ENCODE measurements at places on chromosomes 7 and 10.

DNA sequence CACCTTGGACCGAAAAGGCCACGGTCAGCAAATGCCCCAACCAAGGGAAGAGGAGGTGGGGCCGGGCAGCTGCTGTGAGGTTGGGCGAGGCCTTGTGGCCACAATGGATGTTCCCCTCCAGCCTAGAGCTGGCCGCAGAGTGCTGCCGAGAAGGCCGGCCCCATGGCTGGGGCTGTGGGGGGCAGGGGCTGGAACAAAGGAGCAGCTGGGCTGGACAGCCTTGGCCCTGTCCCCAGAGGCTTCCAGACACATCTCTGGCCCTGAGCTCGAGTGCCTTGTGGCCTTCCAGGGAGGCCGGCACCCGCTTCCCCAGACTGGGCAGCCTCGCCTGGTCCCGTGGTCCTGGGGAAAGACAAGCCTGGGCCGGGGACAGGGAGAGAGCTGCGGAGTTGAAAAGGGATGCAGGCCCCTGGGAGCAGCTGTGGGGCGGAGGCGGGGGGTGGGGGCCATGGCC lies 88.0 kb downstream of the PDGFA start:
- no peak for DNase-seq

- no peak for DNase-seq
Observed at GRCh38 chr7:80415114-80415513, 96.8 kb downstream of the GNAT3 start.

DNA sequence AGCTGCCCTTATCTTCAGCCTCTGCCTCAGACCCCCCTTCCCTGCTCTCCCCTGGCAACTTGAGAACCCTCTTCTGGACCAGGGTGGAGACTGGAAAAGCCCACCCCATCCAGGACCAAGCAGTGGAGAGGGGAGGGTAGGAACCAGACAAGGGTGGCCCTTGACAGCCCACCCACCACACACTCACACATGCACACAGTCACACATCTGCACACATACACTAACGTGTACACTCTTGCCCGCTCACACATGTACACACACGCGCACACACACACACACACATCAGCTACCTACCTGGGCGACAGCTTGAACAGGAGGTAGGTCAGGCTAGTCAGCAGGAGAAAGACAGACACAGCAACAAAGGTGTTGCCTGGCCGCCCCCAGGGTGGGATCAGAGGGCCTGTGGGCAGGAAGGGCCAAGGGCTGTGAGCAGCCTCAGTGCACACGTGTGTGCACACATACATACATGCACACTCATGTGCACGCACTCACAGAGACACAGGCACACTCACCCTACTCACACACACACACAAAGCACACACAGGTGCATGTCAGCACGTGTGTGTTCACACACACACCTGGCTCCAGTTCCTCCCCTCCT lies 34.9 kb upstream of the TUBB8 start:
- no peak for DNase-seq

GRCh38 chr7:2670720-2671391 lies 17.1 kb upstream of the AMZ1 start:
- no peak for DNase-seq

- DNase-seq, result no peak
Observed at GRCh38 chr10:124425227-124425962, 6.7 kb upstream of the OAT start.

DNA sequence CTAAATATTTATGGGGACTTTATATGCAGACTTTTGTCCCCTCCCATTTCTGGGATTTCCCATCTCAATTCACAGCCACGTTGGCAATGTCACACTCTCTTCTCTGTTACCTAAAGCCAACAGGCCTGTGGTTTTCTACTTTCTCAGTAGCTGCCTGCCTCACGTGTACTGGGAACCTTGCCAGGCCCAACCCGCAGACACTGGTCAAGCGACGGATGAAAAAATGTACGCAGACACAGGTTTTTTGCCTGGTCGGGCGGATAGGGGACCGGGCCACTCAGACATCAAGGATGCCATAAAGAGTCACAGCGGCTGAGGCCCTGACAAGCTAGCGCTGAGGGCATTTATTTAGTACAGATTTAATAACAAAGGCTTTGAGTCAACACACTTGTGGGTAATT lies 204.4 kb upstream of the DPP6 start:
- no peak for DNase-seq

DNA sequence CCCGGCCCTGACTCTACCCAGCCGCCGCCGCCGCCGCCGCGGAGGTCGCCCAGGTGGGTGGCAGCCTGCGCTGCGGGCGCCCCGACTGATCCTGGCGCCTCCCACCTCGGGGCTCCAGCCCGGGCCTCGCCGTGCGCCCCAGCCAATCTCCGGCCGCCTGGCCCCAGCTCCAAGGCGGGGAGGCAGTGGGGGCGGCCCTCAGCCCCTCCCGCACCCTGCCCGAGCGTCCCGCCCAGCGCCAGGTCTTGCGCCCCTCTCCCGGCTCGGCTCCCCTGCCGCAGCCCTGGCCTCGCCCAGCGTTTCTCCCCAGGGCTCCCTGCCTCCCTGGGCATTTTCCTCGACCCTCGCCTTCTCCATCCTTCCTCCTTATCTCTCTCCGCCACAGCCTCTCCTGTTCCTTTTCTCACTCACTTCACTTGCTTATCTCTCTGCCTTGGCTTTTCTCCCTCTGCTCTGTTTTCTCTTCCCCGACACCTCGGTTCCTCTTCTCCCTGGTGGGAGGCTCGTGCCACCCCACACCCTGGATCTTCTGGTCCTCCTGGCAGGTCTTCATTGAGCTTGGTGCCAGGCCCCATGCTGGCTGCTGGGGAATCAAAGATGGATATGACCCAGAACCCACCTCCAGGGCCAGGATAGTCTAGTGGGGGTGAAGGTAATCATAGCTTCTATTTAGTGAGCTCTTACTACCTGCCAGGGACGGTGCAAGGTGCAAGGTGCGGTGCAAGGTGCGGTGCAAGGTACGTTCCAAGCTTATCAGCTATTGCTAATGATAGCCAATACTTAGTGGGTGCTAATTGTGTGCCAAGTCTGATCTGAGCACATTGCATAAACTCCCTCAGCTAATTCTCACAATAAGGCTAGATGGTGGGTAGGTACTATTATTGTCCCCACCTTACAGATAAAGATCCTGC lies at the start of gene SFRP5:
TSS of gene SFRP5 (minus strand) at position 87 of the 911 bp plus-strand sequence. CDS start 166 bp downstream, outside the sequence.
- no peak for DNase-seq

DNA sequence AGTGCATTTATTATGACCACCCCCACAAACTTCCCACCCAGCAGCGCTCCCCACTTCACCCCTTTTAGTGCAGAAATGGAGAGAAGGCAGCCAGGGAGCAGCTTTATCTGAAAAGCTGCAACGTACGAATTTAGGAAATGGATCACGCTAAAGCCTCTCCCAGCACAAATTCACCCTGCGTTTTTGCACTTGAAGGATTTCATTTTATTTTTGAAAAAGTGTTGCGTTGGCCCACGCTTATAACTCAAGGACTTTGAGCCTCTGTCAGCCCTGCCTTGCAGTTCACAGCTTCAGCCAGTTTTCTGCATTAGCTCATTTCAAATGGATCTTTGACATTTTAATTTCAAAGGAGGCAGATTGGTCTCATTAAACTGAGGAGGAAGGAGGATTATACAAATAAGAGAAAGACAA lies 556.1 kb downstream of the KCNMA1 start:
- no peak for DNase-seq

DNA sequence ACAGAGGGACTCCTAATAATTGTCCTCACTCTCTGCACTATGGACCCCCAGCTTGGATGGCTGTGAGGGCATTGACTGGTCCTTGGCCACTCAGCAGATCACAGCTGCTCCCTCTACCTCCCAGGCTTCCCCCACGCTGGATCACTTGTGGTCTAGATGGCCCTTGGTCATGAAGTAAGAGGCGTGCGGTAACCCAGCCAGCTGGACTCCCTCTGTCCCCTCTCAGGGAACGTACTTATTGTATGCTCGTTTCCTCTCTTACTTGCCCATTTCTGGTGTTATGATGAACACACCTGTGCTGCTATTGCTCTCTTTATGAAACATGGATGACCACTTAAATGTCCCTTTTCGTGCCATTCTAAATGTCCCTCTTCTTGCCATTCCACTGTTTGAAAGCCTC lies 19.3 kb downstream of the ADAMTS14 start:
- DNase-seq, result no peak

DNA sequence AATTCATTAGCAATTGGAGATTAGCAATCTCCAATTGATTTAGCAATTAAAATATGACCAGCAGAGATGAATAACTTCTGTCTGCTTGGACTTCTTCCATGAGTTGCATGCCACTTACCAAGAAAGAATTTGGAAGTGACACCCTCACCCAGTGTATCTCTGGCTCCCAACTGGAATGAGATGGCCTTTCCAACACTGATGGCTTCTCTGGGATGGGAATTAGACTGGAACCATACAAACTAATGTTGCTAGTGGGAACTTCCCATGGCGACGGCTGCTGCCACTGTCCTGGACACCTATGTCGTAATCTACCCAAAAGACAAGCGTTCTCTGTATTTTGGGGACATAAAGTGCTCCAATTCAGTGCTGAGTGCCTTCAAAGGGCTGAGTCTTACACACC lies 192.3 kb downstream of the COBL start:
- no peak for DNase-seq

DNA sequence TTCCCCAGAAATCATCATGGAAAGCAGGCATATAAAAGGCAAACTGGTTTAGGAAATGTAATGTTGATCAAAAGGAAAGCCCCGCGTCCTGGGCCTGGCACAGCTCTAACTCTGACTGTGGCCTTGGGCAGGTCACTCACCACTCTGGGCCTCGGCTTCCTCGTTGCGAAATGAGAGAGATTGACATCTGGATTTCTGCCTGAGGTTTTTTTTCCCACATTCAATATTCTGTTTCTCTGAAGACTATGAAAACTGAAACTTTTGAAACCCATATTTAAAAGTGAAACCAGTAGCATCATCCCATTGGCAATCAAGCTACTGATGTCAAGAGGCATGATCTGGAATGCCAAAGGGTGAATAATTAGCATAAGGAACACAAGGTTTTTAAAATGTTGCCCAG lies 369.7 kb upstream of the NPVF start:
- DNase-seq, result no peak

DNA sequence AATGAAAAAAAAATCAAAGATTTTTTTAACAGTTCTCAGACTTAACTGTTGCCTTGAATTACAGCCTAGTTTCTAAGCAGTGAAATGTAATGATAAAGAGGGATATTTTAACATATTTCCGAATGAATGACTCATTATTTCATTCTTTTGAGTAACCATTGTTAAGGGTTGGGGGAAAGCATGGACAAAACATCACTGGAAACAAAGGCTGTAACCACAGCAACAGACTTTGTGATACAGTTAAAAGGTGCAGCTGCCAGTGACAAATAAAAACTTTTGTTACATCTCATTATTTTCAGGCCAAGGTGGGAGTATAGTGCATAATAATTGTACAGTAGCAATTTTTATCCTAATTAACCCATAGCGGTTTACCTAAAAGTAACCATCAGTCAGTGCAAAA lies 172.6 kb downstream of the LRRTM3 start:
- DNase-seq, result no peak

DNA sequence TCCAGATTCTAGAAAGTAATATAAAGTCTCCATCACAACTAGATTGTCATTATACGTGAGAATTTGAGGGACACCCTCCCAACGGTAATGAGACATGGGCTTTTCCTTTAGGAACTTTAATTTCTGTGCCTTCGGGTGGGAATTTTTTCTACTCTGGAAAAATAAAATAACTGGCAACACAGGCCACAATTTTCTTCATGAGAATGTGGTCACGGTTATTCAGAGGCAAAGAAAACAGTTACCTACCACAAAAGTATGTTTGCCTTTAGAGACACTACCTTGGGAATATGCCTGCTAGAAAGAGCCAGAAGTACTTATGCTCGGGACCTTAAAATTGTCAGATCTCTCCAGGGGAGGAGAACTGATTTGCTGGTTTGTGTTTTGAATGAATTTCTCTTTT lies 99.4 kb downstream of the ITGA8 start:
- DNase-seq, result no peak

DNA sequence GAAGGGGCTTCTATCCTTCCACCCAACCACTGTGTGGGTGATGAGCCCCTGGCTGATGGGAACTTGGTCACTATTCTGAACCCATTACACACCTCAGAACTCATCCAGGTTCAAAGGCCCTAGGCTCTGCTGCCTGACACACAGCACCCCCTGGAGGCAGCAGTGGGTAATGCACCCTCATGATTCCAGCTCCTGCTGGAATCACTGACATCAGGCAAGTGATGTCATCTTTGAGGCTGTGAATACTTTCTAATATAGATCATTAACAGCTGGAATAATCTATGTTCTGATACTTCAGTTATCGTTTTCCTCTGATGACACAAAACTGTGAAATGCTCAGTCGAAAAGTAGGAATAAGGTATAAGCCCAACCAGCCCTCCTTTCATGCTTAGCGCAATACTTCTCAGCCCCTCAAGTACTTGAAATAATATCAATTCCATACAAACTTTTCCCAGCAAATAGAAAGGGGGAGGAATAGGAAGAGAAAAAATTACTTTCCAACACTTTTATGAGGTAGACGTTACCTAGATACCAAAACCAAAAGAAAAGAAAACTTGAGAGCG lies 7.5 kb upstream of the RBP3 start:
- no peak for DNase-seq

GRCh38 chr7:67547183-67547907 lies 550.7 kb downstream of the TYW1 start:
- DNase-seq, result no peak

GRCh38 chr10:93115661-93116383 lies 42.1 kb downstream of the CYP26A1 start:
- no peak for DNase-seq

DNA sequence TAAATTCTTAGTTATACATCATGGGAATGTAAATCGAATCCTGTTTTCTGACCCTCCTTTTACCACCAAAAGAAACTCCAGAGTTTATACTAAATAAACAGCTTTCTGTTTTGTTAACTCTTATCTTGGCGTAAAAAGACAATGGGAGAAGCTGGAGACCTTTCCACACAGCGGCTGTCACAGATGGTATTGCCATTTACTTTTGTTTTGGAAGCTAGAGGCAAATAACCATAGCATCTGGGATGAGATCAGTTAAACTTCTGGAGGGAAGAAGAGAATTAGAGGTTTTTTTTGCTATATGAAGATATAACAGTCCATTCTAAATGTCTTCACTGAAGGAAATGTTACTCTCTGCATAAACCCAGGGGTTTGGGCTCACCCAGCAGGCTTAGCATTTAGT lies 258.9 kb downstream of the REEP3 start:
- DNase-seq, result no peak

- DNase-seq, result no peak
Observed at GRCh38 chr7:159149488-159149887, 4.8 kb upstream of the VIPR2 start.

GRCh38 chr7:107069457-107069856 lies 25.0 kb downstream of the PRKAR2B start:
- no peak for DNase-seq

GRCh38 chr10:52098130-52098529 lies 216.0 kb upstream of the DKK1 start:
- DNase-seq, result no peak

DNA sequence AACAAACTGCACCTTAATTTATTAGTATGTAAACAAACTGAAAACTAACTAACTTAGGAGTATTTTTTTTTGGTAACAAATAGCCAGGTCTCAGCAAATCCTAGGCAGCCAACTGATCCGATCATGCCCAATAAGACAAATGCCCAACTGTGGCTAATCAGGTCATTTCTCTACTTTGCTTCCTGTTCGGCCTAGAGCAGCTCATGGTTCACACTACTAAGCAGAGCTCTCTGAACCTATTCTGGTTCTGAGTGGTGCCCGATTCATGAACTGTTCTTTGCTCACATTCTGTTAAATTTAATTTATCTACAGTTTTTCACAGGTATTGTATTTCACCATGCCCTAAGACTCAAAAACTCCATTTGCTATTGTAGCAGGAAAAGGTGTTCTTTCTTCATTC lies 55.1 kb downstream of the CCDC3 start:
- DNase-seq, result no peak
